ENCODE measurements at places on chromosomes 3 and 15.
A peak's percentile ranks its signal among the peaks of the same experiment; 100 is the strongest.

GRCh38 chr3:155370198-155370597 is 76.7 kb upstream of the STRIT1 start:
- no peak for DNase-seq

GRCh38 chr3:142987080-142987700 is 14.2 kb upstream of the U2SURP start:
- DNase-seq = peak; percentile 62

DNA sequence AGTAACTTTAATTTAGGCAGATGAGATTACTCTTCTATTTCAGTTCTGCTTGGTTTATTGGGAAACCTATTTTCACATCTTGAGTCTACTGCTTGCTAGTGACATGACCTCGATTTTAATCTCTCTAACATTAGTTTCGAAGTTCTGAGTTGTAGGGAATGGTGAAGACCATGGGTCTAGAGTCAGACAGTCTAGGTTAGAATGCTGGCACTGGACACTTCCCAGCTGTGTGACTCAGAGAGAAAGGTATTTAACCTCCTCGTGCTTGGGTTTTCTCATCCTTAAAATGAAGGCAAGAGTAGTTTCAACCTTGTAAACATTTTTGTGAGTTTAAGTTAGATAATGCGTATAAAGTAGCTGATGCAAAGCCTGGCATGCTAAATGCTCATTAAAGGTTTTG is 422.1 kb downstream of the GRM7 start:
- DNase-seq = no peak

- DNase-seq = no peak
Measured at GRCh38 chr3:114558271-114558670, 264.4 kb downstream of the TIGIT start.

DNA sequence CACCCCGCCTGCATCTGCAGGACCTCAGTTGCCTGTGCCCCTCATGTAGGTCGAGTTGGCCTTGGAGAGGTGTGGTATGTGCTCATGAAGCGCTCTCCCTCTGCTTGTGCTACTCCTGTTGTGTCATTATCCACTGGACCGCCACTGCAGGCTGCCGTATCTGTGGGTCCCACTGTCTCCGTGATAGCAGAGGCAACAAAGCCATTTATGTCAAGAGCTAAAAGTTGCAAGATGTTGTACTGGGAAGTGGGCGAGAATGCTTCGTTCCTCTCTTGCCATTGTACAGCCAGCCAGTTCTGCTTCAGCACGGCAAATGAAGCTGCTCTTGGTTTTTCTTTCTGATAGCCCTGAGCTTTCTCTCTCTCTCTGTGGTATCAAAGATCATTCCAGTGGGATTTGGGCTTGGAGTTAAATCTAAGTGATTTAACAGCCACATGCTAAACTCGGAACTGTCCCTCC is 89.0 kb downstream of the TMEM212 start:
- DNase-seq = no peak

DNA sequence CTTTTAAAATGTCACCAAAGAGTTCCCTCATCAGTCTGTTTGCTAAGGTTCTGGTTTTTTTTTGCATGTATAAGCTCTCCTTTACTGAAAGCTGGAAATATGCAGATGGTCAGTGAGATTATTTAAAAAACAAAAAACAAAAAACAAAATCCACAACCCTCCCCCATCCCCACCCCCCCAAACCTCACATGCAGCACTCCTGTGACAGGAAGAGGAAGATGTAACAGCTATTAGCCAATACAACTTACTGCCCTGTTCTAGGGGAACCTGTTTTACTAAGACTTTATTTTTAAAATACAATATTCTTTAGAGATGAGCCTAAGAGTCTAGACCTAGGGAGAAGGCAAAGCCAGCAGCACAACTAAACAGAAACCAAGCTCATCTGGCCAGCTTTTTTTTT is 39.5 kb downstream of the ANP32A start:
- DNase-seq = no peak

GRCh38 chr3:52126500-52126899 is 27.7 kb downstream of the POC1A start:
- DNase-seq = no peak

- no peak for DNase-seq
Measured at GRCh38 chr3:123385981-123386380, 62.9 kb downstream of the ADCY5 start.

- DNase-seq = no peak
Measured at GRCh38 chr3:31322460-31322859, 210.3 kb upstream of the STT3B start.

- DNase-seq = no peak
Measured at GRCh38 chr3:149585401-149585726, 72.5 kb downstream of the WWTR1 start.

- no peak for DNase-seq
Measured at GRCh38 chr15:29812384-29812694, 9.9 kb downstream of the TJP1 start.

DNA sequence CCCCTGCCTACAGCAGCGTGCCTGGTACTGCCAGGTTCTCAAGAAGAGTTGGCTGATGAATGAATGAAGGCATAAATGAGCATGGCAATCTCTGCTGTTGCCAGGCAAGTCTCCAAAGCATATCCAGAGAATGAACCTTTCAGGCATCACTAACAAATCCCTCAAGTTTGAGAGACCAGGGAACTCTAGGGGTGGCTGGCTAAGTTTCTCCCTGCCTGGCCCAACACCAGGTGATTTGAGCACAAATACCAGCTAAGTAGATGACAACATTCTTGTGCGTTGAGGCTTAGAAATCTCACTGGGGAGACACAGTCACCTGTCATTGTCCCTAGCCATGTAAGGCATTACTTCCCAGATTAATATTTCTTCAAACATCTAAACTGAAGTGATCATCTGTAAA is 81.4 kb upstream of the PTX3 start:
- DNase-seq = no peak

DNA sequence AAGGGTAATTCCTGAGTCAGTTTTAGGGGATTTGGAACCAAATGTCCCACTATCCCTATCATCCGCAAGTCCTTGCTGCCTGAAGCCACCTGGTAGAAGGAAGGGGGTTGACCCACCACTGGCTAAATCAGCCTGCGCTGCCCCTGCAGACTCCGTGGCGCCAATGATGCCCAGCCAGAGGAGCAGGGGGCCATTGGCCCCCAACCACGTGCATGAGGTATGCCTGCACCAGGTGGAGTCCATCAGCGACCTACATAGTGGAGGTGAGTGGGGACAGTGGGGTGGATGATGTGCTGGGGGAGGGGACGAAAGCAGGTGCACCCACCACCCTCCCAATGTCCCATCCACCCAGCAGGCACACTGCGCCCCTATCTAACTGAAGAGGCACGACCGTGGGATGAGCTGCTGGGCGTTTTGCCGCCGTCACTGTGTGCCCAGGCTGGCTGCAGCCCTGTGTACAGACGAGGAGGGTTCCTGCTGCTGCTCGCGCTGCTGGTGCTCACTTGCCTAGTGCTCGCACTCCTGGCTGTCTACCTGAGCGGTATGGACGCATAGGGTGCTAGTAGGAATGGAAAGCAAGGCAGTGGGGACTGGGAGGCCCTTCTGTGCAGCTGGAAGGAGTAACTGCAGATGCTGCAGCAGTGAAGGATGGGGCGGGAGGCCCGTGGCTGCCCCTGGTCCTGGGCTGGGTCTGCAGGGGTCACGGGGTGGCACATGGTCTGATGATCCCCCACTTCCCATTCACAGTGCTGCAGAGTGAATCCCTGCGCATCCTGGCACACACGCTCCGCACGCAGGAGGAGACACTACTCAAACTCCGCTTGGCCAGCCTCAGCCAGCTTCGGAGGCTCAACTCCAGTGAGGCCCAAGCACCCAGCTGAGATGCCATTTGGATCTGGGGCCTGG is 5.7 kb downstream of the IFRD2 start:
- DNase-seq = no peak

DNA sequence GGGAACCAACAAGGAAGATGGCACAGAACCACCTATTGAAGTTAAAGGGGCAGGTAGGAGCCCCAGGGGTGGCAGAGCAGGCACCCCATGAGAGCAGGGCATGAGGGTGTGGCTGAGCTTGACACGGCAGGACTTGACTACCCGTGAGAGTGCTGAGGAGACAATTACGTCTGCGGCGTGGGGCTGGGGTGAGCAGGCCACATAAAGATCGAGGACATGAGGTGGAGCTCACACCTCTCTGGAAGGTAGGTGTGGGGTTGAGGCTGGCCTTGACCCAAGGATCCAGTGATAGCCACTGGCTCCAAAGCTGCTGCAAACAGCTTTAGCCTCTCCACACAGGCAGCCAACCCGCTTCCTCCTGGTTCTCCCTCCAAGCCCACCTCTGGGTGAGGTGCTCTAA is 64.5 kb downstream of the PCSK6 start:
- no peak for DNase-seq

- DNase-seq = no peak
Measured at GRCh38 chr3:134766290-134766689, 28.8 kb upstream of the EPHB1 start.

DNA sequence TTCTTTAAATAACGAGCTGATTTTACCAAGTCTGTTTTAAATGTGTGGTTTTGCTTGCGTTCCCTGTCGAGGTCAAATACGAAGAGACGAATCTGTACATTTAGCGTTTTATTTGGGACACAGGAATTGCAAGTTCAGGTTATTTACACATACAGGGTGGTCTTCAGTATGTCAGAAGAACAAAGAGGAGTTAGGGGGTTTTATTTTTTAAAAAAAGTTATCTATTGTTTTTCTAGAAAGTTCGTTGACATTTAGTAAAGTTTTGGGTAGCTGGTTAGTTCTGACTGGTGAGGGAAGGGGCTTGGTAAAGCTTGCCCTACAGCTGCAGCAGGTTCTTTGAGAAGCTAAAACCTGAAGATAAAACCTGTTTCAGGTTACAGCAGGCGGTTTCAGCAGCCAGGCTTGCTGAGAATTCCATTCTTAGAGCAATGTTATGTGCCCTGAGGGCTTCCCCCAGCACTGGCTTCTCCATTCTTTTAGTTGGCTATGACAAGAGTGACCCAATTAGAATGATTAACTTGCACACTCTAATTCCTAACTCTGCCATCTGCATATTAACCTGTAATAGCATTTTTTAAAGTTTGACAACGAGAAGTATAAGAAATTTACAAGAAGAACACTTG is 815 bp upstream of the ZNF280D start:
- no peak for DNase-seq

GRCh38 chr3:187665010-187665409 is 5.2 kb downstream of the SST start:
- DNase-seq = no peak

- no peak for DNase-seq
Measured at GRCh38 chr3:14767245-14768051, 51.3 kb upstream of the FGD5 start.

- no peak for DNase-seq
Measured at GRCh38 chr3:101038393-101038792, 45.2 kb upstream of the ABI3BP start.

GRCh38 chr15:36218322-36218721 is 361.1 kb upstream of the CDIN1 start:
- DNase-seq = no peak

GRCh38 chr3:121836481-121836880 is 1.5 kb downstream of the EAF2 start:
- DNase-seq = no peak

DNA sequence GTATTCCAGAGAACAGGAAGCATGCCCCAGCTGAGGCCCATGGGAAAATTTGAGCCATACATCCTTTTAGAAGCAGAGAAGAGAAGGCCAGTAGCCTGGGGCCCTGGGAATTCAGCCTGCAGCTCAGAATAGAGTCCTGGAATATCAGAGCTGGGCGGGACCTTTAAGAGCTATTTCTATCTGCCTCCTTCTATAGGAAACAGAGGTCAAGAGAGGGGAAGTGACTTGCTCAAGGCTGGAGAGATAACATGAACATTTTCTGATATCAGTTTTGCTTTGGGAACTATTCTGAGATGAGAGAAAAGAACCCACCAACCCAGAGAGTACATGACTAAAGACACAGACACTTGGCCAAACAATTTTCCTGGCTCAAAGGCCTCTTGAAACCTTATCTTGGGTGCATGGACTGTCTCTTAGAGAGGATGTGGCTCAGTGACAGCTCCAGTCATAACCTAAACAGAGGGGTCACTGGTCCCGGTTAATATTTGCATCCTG is 26.0 kb downstream of the MASP1 start:
- no peak for DNase-seq

DNA sequence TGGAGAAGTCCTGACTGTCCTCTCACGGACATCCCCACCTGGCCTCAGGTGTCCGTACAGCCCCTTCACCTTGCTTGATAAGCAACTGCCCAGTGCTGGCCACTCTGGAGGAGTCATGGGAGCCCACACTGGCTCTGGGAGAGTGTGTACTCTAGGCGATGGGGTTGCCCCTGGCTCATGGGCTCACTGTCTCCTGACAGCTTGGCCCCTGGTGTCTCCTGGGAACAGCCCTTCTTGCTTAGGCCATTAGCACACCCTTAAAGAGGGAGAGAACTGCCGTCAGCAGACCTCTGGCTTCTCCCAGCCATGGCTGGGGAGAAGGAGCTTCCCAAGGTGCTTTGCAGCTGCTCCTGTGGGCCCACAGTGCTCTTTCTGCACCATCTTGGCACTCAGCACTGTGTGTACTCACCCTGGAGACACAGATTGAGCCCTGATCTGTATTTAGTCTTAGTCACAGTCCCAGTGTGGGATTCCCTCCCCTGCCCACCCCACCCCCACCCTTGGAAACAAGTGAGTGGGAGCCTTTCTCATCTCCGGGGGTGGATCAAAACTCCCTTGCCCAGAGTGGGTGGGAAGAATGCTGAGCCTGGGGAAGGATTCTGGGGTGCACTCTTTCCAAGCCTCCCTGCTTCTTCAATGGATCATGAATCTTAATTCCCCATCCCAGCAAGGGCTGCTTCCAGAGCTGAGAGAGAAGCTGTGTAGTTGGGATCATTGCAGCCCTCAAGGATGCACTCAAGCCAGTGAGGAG is 83.5 kb upstream of the ADPGK start:
- DNase-seq = no peak

- DNase-seq = no peak
Measured at GRCh38 chr3:50275996-50276761, 2.7 kb upstream of the LSMEM2 start.

DNA sequence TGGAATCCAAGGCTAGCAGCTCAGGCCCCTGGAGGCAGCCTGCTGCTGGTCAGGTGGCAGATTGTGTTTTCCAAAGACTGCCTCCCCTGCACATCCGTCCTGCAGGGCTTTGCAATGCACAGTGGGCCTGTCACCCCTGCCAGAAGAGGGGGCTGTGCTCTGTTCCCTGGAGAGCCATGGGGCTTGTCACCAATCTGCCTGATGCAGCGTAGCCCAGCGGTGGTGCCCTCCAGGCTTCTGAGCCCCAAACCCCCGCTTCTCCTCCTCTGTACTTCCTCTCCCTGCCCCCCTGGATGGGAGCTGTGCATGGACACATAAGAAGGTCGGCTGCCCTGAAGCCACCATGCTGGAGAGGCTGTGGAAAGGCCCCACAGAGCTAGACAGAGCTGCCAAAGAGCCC is 10.0 kb upstream of the PLXNA1 start:
- no peak for DNase-seq

- peak; percentile 24 for DNase-seq
Measured at GRCh38 chr3:25153561-25153960, 274.5 kb upstream of the RARB start.

Data from NCI-H2171 treated with DMSO at 0.1 percent for 48 hours (cell line).